ENCODE measurements at places on chromosomes 2 and 18.

DNA sequence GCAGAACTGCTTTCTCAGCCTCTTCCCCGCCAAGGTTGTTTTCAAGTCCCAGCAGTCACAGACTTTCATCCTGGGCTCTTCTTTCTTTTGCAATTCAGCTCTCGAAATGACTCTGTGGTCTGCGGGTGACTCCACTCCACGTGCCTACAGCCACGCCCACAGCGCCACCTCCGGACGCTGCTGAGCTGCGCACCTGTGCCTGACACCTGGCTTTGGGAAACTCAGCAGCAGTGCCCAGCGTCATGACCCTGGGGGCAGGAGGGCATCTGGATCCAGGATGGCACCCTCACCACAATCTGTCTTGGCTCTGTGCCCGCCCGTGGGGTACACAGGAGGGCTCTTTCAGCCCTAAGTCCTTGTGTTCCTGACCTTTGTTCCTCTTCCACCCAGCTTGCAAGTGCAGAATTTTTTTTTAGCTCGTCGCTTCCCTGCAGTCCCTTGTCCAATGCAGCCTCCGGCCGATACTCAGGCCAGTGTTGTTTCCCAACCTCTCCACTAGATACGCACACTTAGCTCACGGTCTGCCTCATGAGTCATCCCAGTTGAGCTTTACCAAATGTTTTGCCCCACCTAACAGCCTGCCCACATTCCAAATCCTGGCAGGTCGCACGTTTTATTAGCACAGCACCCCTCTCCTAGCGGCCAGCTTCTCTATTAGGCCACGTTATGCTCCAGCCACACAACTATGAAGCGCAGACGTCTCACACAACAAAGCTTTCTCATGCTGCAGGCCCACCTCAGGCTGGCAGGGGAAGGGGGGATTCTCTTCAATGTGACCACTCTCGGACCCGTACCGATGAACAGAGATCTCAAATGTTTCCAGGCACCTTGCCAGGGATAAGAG, 6.5 kb upstream of the CAPN10 start:
- DNase-seq: peak; percentile 62

GRCh38 chr2:3483986-3484960, 35.1 kb downstream of the ADI1 start:
- no peak for DNase-seq

DNA sequence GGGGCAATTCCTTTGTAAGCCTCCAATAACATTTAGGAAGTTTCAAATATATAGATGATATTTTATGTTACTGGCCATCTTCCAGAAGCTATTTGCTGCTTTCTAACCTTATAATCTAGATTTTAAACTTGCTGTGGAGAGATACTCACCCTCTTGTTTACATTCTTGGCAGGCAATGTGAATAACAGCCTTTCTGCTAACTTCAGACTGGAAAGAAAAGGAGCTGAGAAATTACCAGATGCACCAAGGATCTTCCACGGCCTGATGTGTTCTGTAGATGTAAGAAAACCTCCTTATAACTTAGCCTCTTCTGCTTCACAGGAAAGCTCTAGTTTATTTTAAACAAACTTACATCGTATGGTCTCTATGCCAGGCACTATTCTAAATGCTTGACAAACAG, 16.7 kb downstream of the REG1B start:
- no peak for DNase-seq

GRCh38 chr2:83081826-83082690, 1377.0 kb downstream of the SUCLG1 start:
- DNase-seq: no peak

DNA sequence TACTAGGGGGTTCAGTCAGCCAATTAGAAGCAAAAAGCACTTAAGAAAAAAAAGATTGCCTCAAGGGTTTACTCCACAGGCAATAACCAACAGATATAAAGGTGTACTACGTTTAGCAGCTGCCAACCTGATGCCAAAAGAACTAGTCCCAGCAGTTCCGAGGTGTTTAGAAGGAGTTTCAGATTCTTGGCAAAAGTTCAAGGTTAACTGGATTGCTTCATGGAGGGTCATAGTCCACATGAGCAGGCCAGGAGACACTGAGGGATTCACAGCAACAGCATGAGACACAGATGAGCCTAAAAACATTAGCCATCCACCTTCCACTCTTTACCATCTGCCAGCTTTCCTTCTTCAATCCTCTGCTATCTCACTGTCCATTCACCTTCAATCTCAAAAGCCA, 4.9 kb upstream of the DNAH7 start:
- DNase-seq: no peak

DNA sequence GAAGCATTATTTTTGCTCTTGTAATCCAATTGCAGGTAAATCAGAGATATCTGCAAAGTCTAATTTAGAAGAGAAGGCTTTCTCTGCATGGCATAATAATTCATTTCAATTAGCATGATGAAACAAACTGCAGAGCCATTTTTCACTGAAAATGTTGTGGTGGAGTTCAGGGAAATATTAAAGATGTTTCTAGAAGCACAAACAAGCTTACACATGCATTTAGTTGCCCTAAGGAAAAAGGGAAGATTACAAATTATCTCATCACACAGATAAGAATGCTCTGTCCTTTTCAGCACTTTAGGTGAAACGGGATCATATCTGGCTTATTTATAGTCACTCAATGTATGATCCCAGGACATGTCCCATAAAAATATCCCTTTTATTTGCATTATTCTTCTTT, 252.1 kb upstream of the TANK start:
- no peak for DNase-seq

- DNase-seq: no peak
Observed at GRCh38 chr2:198383392-198383791, 579.0 kb downstream of the PLCL1 start.

GRCh38 chr2:60292242-60292641, 261.2 kb downstream of the BCL11A start:
- no peak for DNase-seq

DNA sequence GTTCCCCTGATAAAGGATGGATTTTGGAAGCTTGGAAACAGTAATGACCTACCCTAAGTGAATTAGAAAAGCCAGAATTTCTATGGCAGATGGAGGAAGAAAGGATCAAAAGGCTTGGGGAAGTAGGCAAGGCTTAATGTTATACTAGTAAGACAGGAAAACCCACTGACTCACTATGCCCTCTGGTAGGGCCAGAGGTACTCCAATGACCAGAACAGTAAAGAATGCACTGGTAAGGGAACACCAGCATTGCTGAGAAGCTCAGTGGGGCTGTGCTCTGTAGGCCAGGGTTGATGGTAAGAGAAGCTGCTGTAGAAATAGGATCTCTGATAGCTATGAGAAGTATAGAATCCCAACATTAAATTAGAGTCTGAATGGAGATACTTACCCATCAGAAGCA, 126.4 kb downstream of the GFPT1 start:
- no peak for DNase-seq

DNA sequence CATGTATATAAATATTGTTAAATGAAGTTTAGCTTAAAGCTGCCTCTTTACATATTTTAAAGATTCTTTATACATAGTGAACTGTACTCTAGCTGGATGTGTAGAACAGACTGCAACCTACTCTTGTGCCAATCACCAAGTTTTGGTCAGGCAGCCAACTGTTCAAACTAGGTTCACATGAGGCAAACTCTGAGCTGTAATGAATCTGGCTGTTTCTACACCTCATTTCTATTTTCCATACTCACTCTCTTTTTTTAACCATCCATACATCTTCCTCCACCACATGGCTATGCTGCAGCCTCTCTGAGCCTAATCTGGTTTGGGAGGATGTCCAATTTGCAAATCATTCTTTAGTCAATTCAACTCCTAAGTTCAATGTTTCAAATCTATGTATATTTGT, 974.8 kb downstream of the CNTNAP5 start:
- no peak for DNase-seq

DNA sequence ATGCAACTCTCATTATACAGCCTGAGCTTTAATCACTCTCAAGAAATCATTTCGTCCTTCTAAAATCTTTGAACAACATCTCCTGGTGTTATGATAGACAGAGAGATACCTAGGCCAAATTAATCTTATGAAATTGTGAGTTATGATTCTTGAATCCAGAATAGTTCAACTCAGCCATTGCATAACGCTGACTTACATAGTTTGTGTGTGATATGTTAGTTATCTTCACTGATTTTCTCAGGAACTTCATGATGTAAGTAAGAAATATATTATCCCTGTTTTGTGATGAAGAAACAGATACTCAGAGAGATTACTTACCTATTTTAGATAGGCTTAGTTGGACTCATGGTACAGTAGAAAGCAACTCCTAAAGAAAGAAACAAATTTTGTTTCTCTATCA, 684.4 kb downstream of the ZEB2 start:
- DNase-seq: no peak

GRCh38 chr2:60818272-60818671, 62.2 kb downstream of the PAPOLG start:
- DNase-seq: no peak

DNA sequence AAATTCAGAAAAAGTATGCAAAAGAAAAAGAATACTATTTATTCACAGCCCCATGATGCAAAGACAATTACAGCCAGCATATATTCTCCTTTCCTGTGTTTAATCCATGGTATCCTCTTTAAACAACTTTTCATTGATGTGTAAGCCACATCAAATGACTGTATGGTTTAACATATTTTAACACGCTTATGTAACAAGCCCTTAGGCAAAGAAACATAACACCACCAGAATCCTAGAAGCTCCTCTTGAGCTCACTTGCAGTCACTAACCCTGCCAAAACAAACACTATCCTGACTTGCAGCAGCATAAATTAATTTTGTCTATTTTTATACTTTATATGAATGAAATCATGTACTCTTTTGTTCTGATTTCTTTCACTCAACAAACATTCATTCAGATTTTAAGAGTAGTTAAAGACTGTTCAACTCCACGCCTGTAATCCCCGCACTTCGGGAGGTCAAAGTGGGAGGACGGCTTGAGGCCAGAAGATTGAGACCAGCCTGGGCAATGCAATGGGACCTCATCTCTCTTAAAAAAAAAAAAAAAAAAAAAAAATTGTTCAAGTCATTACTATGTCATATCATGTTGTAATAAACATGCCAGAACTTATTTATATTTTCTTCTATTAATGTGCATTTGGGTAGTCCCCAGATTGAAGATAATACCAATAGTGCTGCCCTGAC, 226.3 kb downstream of the NBAS start:
- peak; percentile 15 for DNase-seq

DNA sequence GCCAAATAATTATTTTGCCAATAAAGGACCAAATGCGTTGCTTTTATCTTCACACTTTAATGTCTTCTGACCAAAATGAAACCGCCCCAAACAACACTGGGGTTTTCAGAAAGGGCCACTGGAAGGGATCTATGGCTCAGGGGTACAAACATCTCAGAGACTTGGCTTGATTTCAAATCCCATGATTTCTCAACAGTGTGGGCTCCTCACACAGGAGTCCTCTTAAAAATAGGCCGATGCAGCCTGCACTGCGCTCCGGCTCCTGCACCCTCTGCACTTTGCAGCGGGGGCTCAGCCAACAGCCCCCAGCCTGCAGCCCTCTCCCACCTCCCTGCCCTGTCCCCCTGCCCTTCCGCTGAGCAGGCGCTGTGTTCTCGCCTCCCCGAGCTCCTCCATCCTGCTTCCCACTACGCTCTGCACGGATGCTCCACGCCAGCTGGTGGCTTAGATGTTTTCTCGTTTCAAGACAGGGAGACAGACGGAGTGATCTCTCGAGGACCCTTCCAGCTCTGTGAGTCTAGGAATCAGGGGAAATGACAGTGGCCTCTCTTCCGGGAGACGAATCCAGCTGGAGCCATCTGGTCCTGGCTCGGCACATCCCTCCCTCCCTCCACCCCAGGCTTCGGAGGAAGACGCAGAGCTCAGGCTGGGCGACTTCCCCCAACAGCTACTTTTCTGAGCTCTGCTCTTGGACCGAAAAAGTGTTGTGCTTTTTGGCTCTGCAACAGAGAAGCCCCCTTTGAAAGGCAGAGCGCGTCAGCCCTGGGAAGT, 71.4 kb downstream of the KCNF1 start:
- DNase-seq: no peak
